ENCODE measurements at places on chromosomes 5 and 9.

GRCh38 chr9:71885467-71885866 lies 25.5 kb downstream of the ABHD17B start:
- DNase-seq, result no peak

DNA sequence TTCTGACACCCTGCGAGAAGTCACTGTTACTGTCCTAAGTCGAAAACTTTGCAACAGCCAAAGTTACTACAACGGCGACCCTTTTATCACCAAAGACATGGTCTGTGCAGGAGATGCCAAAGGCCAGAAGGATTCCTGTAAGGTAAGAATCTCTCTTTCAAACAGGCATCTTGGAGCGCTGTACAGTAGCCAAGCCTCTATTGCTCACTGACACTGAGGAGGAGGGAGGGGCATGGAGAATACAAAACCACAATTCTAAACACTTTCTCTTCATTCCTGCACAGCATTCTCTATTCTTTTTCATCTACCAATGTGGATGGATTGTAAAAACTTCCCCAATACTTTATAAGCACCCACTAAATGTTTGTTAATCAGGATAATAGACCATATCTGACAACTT lies 7.4 kb downstream of the GZMK start:
- no peak for DNase-seq

DNA sequence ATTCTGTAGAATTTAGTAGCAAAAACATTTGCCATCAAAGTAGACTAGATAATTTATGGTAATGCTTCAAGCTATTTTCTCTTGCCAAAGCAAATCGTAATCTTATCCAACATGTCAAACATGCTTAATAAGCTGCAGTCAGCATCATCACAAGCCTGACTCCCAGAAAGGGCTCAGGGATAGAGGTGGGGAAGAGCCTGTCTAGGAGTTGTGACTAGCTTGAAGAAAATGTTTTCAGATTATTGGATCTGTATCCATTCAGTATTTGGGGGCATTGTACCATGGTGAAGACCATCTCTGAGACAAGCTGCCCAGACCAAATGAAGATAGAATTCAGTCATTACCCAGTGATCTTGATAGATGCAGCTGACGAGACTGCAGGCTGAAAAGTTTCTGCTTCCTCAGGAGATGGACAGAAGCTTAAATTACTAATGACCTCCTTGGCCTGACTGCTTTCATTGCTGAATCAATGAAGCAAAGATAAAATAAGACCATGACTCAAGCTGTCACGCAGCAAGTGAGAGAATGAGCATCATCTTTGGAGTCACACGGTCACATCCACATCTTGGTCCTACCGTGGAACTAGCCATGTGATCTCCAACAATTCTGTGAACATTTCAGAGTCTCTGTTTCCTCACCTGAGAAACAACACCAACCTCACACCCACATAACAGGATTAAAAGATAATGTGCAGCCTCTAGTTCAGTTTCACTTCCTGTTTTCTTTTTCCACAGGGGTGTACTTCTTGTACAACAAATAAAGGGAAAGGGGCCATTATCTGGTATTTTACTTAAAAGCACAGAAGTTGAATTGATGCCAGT lies 9.4 kb downstream of the ERAP2 start:
- DNase-seq, result no peak

- DNase-seq, result no peak
Observed at GRCh38 chr5:9766581-9766980, 136.4 kb upstream of the TAS2R1 start.
